ENCODE measurements at places on chromosomes 5 and 9.

DNA sequence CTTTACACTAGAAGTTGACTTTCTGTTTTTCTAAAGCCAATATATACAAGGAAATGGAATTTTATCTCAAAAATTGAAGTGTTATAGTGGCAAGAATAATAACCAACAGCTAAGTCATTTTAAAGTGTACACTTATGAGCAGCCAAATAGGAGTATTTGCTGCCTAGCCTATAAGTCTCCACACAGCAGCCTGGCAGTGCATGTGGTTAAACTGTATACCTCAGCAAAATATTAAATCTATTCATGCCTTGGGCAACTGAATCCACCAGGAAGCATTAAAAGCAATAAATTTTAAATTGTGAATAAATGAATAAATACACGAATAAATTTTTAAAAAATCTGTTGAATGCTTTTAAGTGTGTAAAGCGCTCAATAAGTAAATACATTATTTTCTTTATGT is 432.4 kb upstream of the RORB start:
- no peak for DNase-seq

DNA sequence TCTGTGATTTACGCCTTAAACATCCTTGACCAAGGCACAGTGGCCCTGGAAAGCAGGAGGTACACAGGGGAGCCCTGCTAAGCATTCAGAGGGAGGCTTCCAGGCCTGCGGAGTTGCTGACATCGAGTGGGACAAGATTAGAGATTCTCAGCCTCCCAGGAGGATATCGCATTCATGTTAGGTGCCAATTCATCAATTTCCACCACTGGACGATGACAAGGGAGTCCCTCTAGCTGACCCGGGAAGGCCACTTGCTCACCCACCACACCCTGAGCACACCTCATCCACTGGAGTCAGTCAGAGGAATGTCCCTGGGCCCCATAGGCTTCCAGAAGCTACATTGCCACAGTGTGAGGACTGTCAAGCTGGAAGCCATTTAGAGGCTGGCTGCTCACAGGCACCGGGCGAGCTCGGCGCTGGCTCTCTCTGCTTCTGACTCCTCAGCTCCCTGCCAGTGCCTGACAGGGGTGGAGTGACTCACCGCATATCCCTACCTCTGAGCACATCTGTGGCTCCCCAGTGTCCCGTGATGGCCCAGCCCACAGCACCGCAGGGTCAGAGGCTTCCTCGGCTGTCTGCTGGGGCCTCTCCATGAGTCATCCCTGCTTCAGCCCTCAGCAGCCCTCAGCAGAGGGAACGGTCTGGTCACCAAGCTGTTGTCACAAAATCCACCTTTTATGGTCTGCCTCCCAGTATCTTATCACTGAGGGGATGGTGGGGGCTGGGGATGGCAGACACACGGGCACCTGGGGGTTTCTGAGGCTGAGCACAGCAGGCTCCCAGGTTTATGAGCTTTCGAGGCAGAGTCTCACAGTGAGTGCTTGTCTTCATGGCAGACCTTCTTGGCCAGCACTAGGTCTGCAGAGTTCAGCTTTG is 117.5 kb downstream of the ZNF608 start:
- no peak for DNase-seq

- no peak for DNase-seq
Measured at GRCh38 chr5:96235008-96235910, 197.8 kb downstream of the PCSK1 start.

GRCh38 chr9:12640866-12641636 is 52.1 kb upstream of the TYRP1 start:
- no peak for DNase-seq

GRCh38 chr9:93699650-93700049 is 123.3 kb downstream of the PHF2 start:
- no peak for DNase-seq

- no peak for DNase-seq
Measured at GRCh38 chr5:148973455-148973854, 89.4 kb downstream of the SH3TC2 start.

DNA sequence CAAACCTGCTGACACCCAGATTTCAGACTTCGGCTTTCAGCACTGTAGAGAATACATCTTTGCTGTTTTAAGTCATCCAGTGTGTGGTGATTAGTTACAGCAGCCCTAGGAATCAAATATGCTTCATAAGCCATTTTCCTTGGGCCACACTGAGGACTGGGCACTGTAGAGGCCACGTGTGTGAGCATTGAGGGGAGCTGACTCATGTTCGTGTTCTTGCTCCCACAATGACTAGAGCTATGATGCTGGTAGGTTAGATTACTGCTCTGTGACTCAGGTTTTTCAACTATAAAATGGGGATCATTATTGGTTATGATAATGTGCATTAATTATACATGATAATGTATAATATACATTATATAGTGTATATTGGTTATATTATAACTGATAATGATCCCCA is 96.5 kb upstream of the PALM2AKAP2 start:
- no peak for DNase-seq

DNA sequence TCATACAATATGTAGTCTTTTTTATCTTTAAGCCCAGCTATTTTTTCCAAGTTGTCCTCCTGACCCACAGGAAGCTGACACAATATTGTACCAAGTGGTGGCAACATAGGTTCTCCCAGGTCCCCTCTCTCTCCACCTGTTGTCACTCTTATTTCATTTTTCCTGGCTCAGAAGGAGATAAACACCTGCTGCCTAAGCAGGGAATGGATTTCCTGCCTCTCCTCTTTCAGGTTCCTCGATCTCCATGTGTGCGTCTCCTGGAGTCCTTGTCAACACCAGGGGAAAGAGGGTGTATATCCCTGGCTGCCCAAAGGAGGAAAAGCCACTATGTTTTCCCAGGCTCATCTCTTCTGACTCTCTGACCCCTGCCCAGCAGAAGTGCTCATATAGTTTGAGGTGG is 81.8 kb upstream of the KLF9 start:
- no peak for DNase-seq

DNA sequence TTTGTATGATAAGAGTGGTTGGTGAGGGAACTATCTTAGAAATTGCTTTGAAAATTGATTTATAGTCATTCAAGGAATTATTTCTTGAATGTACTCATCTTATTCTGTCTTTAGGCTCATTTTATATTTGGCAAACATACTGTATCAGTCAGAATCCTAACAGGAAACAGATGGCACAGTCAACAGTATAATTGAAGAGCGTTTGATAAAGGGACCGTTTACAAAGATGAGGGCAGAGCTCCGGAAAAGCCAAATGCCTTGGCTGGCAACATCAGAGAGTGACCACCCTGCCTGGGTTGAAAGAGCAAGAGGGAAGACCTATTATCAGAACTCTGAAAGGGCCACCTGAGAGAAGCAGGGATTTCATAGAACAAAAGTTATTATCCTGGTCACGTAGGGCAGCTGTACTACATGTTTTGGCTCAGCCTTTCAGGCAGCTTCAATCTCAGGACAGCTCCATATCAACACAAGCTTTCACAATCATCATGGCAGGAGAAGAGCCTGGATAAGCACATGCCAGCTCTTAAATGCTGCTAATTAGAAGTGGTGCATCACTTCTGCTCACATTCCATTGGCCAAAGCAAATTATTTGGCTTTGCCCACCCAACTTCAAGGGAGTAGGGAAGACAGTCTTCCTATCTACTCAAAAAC is 47.2 kb upstream of the ARL15 start:
- DNase-seq = no peak

- DNase-seq = no peak
Measured at GRCh38 chr5:76365561-76365960, 37.5 kb upstream of the IQGAP2 start.

- DNase-seq = no peak
Measured at GRCh38 chr5:116498503-116499048, 76.0 kb downstream of the SEMA6A start.

GRCh38 chr9:12666813-12667212 is 26.4 kb upstream of the TYRP1 start:
- DNase-seq = no peak

DNA sequence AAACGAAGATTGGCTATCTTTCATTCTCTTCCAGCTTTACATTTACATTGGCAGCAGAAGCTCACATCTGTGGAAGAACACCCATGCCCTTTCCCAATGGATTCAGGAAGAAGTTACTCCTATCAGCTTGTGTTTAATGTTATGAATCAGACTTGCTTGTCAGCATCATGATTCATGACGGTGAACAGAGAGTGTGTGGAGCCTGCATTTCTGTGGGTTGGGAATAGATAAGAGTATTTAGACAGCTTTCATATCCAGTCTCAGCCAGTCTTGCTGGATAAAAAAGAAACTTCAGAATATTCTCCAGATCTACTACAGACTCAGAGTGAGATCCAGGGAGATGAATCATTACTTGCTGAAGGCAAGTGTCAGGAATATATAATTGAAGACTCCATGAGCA is 812.9 kb upstream of the ZNF608 start:
- no peak for DNase-seq

DNA sequence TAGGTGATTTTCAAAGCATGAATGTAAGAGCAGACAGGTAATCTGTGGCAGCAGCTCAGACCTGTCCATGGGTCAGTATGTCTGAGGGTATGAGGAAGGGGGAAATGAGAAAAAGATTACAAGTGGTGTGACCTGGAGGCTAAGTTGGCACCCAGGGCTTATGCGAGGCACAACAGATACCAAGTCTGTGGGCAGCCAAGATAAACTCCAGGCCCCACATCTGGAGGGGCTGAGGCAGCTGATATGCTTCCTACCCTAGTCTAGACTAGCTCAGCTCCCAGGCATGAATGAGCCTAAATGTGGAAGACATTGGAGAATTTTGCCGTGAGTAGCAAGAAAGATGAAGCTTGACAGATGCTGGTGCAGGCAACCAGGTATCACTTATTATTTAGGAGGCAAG is 151.7 kb downstream of the PIK3R1 start:
- DNase-seq = no peak

DNA sequence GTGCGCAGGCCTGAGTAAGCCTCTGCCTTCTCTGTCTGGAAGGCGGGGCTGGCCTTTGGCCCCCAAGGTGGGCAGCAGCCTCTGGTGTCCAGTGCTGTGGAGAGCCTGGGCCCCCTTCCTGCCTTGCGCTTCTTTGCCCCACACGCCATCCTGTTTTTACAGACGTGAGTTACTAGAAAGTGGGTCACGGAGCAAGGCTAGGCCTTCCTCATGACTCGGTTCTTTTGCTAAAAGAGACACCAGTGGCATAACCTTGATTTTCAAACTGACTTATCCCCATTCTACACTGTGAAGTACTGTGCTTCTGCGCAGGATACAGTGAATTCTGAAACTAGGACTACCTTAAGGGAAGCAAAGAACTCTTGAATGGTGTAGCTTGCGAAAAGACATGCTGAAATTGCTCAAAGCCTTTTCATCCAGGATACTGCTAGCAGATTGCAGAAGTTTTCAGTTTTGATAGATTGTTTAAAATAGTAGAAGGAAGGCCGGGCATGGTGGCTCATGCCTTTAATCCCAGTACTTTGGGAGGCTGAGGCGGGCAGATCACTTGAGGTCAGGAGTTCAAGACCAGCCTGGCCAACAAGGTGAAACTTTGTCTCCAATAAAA is 7.2 kb downstream of the ROPN1L start:
- DNase-seq = no peak

GRCh38 chr9:38047301-38048251 is 21.5 kb downstream of the SHB start:
- no peak for DNase-seq

DNA sequence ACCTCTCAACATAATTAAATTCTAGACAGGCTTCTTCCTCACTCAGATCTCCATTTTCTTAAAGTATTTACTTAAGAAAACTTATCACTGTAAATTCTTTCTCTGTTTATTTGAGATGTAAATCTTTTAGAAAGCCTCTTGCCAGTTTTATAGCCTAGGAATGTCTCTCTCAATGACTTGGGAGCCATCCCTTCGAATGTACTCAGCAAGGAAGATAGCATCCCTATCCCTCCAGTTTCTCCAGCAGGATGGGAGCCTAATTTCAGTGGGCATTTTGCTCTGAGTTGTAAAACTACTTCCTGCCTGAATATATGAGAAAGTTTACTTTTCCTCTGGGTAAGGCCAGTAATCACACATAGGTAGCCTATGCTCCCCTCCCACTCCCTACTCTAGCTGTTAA is 558.5 kb upstream of the ARRDC3 start:
- no peak for DNase-seq

- DNase-seq = no peak
Measured at GRCh38 chr5:94080390-94080789, 339.0 kb upstream of the POU5F2 start.

DNA sequence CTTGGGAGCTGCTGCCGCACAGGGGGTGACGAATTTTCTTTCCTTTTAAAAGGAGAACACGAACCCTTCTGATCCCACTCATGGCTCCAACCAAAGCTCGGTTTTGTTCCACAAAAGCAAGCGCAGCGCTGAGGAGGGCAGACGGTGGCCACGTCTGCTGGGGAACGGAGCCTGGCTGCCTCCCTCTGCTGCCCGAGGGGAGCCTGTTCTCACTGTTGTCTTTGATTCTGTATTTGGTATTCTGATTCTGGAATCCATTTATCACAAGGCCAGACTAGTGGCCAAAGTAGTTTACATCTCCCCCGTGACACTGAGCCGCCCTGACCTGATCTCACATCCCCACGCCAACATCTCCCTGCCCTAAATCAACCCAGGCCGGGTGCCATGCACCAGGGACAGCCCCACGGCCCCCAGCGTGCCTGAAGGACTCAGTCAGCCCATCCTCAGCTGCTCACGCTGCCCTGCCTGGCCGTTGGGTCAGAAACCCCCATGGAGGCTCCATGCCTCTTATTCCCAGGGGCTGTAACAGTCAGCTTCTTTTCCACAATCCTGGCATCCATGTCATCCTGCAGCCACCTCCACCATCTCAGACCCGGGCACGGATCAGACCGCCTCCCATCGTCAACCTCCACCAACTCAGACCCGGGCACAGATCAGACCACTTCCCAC is 6.7 kb upstream of the NSMF start:
- no peak for DNase-seq

DNA sequence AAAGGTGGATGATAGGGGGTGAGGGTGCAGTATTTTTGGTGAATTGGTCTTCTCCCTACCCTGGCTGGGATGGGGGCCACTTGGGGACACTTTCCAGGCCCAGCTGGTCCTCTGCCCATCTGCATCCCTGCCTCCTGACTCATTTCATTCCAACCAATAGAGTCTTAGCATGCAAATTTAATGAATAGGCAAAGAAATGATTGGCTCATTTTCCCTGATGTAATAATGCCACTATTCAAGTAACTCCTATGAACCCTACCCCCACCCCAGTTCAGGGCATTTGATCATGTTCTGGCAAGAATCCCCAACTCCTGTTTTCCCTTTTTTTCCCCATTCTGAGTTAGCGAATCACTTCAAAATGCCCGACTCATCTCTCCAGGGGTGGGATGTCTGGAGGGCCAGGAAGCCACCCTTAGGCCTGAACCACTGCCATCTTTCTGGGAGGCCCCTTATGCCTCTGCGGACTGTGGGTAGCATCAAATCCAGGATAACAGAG is 56.7 kb downstream of the PCDH1 start:
- DNase-seq = no peak

- peak; percentile 48 for DNase-seq
Measured at GRCh38 chr5:82174128-82174918, 103.8 kb downstream of the RPS23 start.
